ENCODE measurements at places on chromosomes 5 and 9.

GRCh38 chr5:175385691-175386362 is 58.2 kb downstream of the DRD1 start:
- H3K36me3 ChIP-seq: no peaks in the 10 kb centered on the region
- H3K4me3 ChIP-seq: no peak overlapping the region
- H3K27me3 ChIP-seq: no peaks in the 10 kb centered on the region

DNA sequence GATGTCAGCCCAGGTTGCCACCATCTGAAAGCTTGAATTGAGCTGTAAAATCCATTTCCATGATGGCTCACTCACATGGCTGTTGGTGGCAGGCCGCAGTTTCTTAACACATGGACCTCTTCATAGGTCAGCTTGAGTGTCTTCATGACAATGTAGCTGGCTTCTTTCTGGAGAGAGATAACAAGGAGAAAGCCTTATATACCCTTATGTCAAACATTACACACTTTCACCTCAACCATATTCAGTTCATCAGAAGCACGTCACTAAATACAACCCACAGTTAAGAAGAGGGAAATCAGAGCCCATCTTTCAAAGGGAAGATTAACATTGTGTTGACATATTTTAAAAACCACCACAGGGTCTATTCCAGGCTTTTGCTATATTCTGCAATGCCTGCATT is 604.4 kb downstream of the PRELID2 start:
- no peaks in the 10 kb centered on the region for H3K4me1 ChIP-seq
- DNase-seq: no peak
- H3K36me3 ChIP-seq: no peaks in the 10 kb centered on the region
- no peak overlapping the region for H3K4me3 ChIP-seq

DNA sequence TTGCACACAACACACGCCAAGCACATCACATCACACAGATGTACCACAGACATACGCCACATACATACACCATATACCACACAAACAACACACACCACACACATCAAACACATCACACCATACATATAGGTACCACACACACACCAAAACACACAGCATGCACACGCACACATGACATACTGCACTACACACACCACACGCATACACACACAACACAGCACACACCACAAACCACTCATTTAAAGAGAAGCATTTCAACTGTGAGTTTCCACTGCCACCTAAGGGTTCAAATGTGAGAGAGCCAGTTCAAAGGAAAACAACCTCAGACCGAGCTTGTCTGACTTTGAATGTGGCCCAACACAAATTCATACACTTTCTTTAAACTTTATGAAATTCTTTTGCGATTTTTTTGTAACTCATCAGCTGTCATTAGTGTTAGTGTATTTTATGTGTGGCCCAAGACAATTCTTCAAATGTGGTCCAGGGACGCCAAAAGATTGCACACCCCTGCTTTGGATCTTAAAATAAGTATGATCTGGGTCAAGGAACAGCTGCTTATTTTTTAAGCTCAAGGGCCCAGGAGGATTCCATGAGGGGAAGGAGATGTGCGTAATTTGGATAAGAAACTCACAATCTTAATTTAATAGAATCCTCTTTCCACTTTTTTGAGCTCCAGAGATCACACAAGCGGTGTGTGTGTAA is 494.6 kb downstream of the GADD45G start:
- H3K27me3 ChIP-seq: no peaks in the 10 kb centered on the region
- no peak overlapping the region for H3K4me3 ChIP-seq
- no peak overlapping the region for H3K27ac ChIP-seq

DNA sequence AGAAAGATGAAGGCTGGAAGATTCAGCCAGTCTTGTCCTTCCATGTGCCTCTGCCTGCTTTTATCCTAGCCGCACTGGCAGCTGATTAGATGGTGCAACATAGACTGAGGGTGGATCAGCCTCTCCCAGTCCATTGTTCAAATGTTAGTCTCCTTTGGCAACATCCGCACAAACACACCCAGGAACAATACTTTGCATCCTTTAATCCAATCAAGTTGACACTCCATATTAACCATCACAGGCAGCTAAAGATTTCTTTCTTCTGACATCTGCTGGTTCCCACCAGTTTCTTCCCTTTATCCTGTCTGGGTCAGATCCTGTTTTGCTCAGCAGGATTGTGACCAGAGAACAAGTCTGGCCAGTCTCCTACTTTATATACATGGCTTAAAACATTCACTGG is 276.5 kb upstream of the TYRP1 start:
- H3K36me3 ChIP-seq: no peaks in the 10 kb centered on the region
- H3K4me1 ChIP-seq: no peaks in the 10 kb centered on the region
- no peaks in the 10 kb centered on the region for H3K27me3 ChIP-seq
- H3K4me3 ChIP-seq: no peak overlapping the region

DNA sequence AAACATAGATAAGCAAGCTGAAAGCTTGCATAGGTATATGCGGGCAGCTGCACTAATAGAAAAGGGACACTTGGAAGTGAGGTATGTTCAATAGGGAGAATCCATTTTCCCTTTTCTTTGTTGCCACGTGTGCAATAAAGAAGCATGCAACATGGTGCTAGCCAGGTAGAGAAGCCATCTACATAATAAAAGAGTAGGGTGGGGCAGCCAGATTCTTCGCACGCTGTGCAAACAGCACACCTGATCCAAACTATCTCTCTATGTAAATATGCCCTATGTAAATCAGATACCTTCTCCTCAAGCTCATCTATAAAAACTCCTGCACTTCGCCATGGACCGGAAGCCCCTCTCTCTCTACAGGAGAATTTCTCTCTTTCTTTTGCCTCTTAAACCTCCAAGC is 91.9 kb upstream of the C9orf72 start:
- no peak overlapping the region for H3K4me3 ChIP-seq
- H3K27ac ChIP-seq: no peak overlapping the region
- H3K36me3 ChIP-seq: no peaks in the 10 kb centered on the region
- no peaks in the 10 kb centered on the region for H3K4me1 ChIP-seq
- DNase-seq: no peak

DNA sequence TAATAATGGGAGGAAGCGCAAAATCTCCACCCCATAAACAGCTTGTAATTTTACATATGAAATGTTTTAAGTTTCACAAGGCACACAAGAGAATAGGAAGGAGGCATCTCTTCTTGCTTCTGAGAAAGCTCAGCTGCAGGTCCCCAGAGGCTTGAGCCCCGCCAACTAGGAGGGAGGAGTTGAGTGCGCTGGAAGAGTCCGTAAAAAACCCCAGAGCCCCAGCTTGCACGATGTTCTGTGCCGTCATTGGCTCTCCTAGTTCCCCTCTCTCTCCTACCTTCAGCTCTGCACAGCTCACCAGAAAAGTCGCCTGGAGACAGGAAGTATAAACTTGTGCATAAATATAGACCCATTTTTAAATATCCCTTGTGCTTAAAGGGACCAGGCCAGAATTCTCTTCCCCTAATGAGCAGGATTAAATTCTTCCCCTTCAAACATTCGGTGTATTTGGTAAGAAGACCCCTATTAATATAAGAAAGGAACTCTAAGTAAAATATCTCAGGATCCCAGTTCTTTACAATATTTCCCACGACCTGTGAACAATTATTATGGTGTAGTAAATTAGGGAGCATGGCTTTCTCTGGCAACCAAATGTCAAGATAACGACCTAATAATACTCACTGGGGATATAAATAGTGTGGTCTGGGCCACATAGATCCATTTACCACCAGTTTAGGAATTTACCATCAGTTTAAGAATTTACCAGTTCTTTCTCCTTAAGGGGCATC is 13.7 kb downstream of the GLRX start:
- H3K36me3 ChIP-seq: no peaks in the 10 kb centered on the region
- H3K27me3 ChIP-seq: no peaks in the 10 kb centered on the region
- H3K4me3 ChIP-seq: no peak overlapping the region
- H3K4me1 ChIP-seq: no peaks in the 10 kb centered on the region

- no peaks in the 10 kb centered on the region for H3K36me3 ChIP-seq
- DNase-seq: no peak
- no peak overlapping the region for H3K27ac ChIP-seq
- no peaks in the 10 kb centered on the region for H3K27me3 ChIP-seq
- no peak overlapping the region for H3K4me3 ChIP-seq
Observed at GRCh38 chr9:85212209-85212608, 529.5 kb downstream of the AGTPBP1 start.

- no peak for DNase-seq
- H3K4me3 ChIP-seq: no peak overlapping the region
- H3K27me3 ChIP-seq: no peaks in the 10 kb centered on the region
- H3K4me1 ChIP-seq: no peaks in the 10 kb centered on the region
- no peak overlapping the region for H3K27ac ChIP-seq
Observed at GRCh38 chr9:93376411-93376810, 75.1 kb upstream of the FAM120A start.

DNA sequence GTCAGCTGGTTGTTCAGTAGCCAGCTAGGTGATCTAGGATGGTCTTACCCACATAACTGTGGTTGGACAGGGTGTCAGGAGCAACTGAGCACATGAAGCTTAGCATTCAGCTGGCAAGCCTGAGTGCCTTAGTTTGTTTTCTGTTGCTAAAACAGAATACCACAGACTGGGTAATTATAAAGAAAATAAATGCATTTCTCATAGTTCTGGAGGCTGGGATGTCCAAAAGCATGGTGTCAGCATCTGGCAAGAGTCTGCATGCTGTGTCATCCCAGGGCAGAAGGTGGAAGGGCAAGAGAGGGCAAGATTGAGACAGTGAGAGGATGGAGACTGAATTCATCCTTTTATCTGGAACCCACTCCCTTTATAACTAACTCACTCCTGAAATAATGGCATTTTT is 921.5 kb downstream of the TLE4 start:
- H3K27ac ChIP-seq: no peak overlapping the region
- DNase-seq: no peak

DNA sequence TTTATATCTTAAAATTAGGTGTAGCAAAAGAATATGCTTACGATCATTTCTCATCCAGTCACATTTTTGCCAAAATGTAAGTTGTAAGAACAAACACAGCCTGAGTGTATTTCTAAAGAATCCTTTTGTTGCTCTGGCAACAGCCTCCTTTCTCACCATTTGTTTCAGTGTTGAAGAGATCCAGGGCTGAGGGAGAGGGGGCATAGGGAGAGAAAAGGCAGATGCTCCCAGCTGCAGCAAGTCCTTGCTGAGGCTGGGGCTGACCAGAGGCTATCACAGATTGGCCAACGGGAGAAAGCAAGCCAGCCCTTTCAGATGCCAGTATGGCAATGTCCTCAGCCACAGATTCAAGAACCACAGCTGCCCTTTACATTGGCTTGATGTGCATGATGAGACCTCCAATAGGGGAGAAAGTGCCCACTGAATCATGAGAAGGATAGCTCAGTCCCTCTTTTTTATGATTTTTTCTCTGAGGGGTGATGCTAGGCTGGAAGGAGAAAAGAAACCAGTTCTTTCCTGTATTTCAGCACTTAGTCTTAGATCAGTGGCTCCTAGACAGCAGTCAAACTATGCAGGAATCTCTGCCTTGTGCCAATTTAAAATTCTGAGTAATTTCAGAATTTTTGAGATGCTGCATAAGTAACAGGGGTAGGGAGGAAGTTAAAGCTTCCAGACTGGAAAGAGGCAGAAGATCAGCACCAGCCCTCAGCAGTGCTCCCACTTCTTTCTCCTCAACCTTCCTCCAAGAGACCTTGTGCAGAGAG is 142.1 kb downstream of the LHFPL2 start:
- no peak for DNase-seq
- H3K27ac ChIP-seq: no peak overlapping the region
- H3K36me3 ChIP-seq: no peaks in the 10 kb centered on the region
- H3K4me3 ChIP-seq: no peak overlapping the region
- H3K4me1 ChIP-seq: no peaks in the 10 kb centered on the region

- H3K27ac ChIP-seq: no peak overlapping the region
- no peaks in the 10 kb centered on the region for H3K27me3 ChIP-seq
- H3K36me3 ChIP-seq: no peaks in the 10 kb centered on the region
- H3K4me1 ChIP-seq: no peaks in the 10 kb centered on the region
Observed at GRCh38 chr9:38436708-38437107, 12.5 kb upstream of the IGFBPL1 start.

GRCh38 chr9:108704156-108704852 is 151.5 kb downstream of the ACTL7B start:
- peak overlapping the region; percentile 69 for H3K27ac ChIP-seq
- no peak overlapping the region for H3K4me3 ChIP-seq
- H3K27me3 ChIP-seq: no peaks in the 10 kb centered on the region
- H3K36me3 ChIP-seq: no peaks in the 10 kb centered on the region
- DNase-seq: no peak
- H3K4me1 ChIP-seq: no peaks in the 10 kb centered on the region

DNA sequence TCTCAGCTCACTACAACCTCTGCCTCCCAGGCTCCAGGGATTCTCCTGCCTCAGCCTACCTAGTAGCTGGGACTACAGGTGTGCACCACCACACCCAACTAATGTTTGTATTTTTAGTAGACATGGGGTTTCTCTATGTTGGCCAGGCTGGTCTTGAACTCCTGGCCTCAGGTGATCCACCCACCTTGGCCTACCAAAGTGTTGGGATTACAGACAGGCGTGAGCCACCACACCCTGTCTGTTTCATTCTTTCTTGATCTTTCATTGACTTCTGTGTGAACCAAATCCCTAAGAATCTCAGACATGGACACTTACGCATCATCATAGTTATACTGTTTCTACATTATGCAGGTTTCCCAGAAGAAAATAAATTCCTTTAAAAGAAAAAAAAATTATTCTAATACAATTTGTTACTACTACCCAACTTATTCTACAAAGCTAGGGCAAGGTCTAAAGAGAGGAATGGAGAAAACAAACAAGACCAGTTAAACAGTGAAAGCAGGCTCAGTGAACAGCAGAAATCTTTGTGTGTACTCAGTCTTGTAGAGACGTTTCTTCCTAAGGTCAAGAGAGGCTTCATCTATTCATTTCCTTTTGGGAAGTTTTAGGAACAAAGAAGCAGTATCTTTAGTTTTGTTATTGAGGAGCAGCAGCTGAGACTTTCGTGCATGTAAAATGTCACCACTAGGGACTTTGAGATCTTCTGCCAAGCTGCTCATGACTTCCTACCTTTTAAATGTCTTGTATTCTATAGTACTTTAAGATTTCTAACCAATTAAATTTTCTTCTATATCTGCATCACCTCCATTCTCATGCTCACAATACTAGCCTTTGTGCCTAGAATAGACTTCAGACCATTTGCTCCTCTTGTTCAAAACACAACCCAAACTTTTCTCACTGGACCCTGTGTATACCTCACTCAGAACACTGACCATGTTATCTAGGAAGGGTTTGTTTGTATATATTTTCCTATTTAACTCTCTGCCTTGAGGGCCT is 5.6 kb upstream of the HMGCR start:
- no peaks in the 10 kb centered on the region for H3K27me3 ChIP-seq
- no peaks in the 10 kb centered on the region for H3K4me1 ChIP-seq
- no peak for DNase-seq
- no peak overlapping the region for H3K27ac ChIP-seq
- no peaks in the 10 kb centered on the region for H3K36me3 ChIP-seq

GRCh38 chr9:88075966-88076285 is 62.3 kb downstream of the SPATA31C2 start:
- H3K4me1 ChIP-seq: peaks cover 13% of the 10 kb centered on the region
- no peaks in the 10 kb centered on the region for H3K27me3 ChIP-seq
- no peaks in the 10 kb centered on the region for H3K36me3 ChIP-seq
- H3K4me3 ChIP-seq: peak overlapping the region; percentile 25
- no peak for DNase-seq
- H3K27ac ChIP-seq: peak overlapping the region; percentile 83
